Activated T-cell treated with anti-CD3 and anti-CD28 coated beads, Interleukin-2, amount 50 U/mL, for 24 hours (primary cell): ENCODE measurements at places on chromosomes 11 and 22.

DNA sequence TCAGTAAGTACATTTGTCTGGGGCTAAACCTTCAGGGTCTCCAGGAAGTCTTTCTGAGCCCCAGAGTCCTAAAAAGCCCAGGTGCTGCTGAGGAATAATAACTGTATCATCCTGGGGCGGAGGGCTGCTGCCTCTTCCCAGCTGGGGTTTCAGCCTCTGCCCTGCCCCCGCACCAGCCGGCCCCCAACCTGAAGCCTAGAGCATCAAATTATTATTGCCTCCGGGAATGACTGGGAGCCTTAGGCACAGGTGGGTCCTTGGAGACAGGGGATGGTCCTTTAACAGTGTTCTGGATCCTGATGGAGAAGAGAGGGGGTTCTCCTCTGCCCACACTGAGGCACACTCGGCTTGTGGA is 64.4 kb downstream of the BCR start:
- no peak for DNase-seq

GRCh38 chr22:35852076-35852475 is 134.4 kb downstream of the APOL5 start:
- no peak for DNase-seq

DNA sequence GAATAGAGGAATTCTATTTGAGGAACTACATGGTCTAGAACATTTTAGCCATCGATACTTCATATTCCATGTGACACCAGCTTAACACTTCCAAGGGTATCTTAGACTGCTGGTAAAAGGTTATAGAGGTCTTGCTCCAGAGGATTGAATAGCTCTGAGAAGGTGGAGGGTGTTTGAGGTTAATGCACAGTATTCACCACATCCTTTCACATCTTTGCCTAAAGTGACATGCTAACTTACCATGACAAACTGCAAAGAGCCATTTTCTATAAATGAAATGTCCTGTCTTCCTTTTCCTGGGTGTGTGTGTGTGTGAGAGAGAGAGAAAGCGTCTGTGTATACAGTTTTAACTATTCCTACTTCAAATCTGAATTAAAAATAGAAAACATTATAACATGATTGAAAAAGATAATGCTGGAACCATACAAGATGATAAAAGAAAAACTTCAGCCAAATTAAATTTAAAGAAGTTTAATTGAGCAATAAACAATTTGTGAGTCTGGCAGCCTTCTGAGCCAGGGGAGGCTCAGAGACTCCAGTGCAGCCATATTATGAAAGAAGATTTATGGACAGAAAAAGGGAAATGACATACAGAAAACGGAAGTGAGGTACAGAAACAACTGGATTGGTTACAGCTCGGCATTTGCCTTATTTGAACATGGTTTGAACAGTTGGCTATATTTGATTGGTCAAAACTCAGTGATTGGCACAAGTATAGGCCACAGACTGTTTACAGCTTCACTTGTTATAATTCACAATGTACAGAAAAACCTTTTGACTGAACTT is 320.9 kb upstream of the CCDC179 start:
- no peak for DNase-seq

DNA sequence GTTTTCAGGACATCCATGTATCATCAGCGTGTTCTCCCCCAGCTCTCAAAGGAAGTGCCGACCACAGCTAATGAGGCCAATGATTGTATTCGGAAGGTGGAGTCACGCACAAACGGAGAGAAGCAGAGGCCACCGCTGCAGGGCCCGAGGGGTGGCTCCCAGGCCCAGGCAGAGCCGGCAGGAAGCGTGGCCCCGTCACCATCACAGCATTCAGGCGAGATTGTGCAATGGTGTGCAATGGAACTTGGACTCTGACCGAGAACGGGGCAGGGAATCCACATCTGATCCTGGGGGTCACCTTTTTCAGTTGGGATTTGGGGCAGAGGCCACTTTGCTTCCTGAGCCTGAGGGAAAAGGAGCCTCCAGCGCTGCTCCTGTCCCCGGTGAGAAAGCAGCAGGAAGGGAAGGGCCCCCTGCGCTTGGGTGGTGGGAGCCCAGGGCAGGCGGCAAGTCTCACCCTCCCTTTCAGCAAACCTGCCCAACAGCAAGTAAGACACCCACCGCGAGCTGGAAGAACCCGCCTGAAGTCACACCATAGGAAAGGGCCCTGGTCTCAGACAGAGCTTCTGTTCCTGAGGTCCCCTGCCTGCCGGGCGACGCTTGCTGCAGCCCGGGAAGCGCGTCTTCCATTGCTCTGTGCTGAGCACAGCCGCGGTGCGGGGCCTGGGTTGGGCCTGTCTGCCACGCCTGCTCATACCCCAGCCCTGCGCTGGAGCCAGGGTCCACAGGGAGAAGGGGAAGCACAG is 1430.7 kb downstream of the BRD1 start:
- DNase-seq = no peak

DNA sequence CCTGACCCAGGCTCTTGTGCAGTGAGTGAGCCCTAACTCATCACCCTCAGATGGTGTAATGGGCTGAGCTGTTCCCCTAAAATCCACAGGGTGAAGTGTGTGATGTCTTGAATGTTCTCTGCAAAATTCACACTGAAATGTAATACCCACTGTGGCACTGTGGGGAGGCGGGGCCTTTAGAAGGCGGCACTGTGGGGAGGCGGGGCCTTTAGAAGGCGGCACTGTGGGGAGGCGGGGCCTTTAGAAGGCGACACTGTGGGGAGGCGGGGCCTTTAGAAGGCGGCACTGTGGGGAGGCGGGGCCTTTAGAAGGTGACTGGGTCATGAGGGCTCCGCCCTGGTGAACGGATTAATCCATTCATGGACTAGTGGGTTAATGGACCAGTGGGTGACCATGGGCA is 33.0 kb downstream of the CHID1 start:
- no peak for DNase-seq

- no peak for DNase-seq
Observed at GRCh38 chr11:68338051-68338780, 25.8 kb downstream of the LRP5 start.

DNA sequence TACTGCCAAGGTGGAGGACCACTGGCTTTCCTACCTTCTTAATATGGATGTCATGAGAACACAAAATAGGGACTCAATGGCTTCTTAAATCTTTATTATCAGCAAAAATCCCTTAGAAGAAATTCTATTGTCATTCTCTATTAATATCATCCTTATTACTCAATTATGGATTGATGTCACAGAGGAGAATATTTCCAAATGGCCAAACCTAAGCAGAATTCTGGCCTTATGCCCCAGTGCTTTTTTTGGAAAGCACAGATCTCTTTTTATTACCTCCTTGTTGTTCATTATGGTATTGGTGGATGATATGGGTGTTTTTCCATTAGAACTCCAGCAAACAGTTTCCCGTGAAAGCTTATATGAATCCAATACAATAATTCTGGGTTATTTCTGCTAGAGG is 9.9 kb downstream of the CRTAM start:
- no peak for DNase-seq

DNA sequence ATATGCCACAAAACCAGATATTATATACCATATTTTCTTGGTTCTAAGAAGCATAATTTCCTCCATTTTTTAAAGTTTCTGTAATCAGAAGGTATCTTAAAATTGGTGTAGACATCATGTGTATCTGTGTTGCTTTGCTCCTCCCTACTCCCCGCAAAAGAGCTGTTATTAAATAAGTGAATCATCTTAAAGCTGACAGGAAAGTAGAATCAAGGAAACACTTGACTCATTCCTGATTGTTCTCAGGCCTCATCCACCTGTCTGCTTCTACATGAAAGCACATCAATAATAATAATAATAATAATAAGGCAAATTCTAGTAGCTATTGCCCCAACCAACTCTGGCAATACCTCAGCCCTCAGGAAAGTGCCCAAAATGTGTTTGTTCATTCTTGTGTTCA is 26.2 kb upstream of the GUCY1A2 start:
- no peak for DNase-seq

DNA sequence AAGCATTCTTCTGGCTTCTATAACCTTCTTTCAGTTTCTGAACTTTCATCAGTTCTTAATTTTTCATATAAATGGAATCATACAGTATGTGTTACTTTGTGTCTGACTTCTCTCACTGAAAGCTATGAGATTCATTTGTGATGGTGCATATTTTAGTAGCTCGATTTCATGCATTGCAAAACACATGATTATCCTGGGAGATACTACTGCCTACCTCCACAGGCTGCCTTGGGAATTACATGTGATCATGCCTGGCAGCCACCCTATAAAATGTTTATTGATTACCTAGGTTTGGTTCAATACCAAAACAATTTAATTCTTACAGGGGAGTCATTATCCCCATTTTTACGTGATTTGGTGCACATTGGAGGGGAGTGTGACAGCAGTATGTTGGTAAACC is 34.1 kb upstream of the PAK1 start:
- DNase-seq = no peak

GRCh38 chr11:67442504-67443404 is 522 bp downstream of the CORO1B start:
- DNase-seq = peak; percentile 51

GRCh38 chr11:109036011-109036410 is 371.1 kb downstream of the DDX10 start:
- no peak for DNase-seq

DNA sequence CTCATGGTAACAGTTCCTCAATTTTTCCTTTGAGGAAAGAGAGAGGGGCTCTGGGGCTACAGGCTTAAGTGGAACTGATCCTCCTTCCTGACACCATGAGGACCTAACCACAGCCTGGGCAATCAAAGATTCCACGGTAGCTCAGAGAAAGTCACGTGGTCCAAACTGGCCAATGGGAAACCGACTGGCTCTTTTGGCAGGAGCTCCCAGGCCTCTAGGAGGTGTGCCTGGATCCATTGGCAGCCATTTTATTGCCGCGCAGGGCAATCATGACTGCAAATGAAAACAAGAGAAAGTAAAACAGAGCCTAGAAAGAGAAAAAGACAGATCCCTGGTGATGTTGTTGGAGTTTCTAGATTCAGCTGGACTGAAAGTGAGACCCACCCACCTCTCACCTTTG is 27.3 kb upstream of the ASPHD2 start:
- no peak for DNase-seq

- DNase-seq = no peak
Observed at GRCh38 chr11:45374130-45374529, 88.0 kb upstream of the SYT13 start.

GRCh38 chr11:71843858-71844257 is 10.9 kb downstream of the DEFB108B start:
- DNase-seq = no peak

- DNase-seq = no peak
Observed at GRCh38 chr22:24504956-24505736, 10.0 kb downstream of the UPB1 start.

DNA sequence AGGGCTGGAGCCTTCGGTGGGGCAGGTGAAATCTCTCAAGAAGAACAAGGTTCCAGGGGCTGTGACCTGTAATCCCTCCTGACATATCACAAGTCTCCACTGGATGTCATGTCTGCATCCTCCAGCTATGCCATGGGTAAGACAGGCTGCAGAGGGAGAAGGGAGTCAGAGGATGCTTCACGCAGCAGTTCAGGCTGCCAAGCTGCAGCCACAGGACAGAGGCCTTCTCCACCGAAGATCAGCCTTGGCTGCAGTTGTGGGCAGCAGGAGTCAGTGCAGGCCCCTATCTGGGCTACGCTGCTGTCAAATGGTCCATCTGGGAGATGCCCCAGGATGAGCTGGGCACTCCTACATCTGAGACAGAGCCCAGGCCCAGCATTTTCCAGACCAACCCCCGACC is 25.0 kb downstream of the DKK3 start:
- no peak for DNase-seq

- DNase-seq = no peak
Observed at GRCh38 chr11:46047520-46047919, 73.7 kb downstream of the PHF21A start.

- no peak for DNase-seq
Observed at GRCh38 chr11:72975778-72976521, 161.7 kb downstream of the ATG16L2 start.

- DNase-seq = no peak
Observed at GRCh38 chr11:104776501-104777170, 121.6 kb downstream of the CASP12 start.

GRCh38 chr11:6694229-6694535 is 11.0 kb upstream of the MRPL17 start:
- no peak for DNase-seq

DNA sequence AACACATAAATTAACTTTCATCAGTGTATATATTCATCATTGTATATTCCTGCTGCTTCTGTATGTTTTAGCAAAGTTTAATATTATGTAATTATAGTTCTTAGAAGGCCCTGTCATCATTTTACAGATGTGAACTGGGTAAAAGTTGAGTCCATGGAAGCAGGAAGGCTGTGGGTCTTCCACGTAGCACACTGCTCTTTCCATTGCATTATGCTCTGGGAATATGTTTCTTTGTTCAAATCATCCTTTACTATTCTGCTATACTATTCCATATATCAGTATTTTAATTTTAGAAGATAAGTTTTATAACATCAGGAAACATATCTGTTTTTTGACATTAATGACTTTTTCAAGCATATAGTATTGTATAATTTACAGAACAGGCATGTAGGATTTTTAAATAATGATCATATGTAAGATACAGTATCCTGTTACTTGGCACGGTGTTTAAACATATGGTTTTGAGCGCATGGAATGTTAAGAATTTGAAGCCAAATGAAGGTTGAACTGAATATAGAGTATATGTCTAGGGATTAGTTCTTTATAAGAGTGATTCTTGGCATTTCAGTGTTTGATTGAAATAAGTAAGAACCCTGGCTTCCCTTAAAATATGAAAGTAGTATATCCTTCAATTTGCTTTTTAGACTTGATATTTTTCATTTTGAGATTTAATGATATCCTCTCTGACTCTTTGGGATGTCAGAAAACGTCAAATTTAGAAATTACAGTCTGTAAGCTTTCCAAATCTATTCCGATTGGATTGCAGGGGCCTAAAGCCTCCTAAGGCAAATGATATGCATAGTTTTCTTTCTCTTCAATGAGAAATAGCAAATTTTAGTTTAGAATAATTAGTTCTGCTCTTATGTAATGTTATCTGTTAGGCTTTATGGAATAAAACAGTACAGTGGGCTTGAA is 8.6 kb downstream of the CCDC81 start:
- DNase-seq = no peak

DNA sequence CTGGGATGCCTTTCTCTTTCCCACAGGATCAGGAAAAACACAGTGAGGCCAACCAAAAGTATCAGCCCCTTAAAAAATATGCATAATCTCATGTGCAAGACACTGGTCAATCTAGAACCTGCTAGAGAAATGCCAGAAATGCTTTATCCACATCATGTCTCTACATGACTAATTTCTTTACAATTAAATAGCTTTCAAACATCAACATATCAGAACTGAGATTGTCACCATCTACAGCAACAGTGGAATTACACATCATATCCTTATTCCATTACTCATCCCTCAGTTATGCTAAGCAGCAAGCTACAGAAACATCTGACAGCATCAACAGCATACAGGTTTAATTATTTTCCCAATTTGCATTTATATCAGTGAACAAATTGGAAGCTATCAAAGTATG is 78.8 kb downstream of the DDIAS start:
- no peak for DNase-seq

GRCh38 chr11:69239641-69240040 is 54.3 kb upstream of the MYEOV start:
- no peak for DNase-seq

DNA sequence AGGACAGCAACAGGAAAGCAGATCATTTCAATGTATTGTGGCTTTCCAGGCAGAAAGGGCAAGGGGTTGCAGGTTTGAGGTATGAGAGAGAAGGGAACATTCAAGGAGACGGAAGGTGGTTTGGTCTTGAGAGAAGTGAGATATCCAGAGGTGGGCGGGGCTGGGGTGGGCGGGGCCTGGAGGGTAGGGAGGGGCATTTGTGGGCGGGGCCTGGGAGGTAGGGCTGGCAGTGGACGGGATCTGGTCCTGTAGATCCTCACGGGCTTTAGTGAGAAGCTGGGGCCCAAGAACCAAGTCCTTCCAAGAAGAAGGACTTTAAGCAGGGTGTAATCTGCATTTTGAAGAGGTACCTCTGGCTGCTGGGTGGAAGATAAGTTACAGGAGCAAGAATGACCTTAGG is 199.2 kb downstream of the MN1 start:
- DNase-seq = no peak
